Panc1 (cell line): ENCODE measurements at places on chromosomes 4 and X. TPM values are rescaled to one million over a fixed set of nuclear protein-coding genes. Genes with fewer than 3 reads are reported as not detected.

- no peak for DNase-seq
Measured at GRCh38 chr4:20682853-20683252, 17.4 kb upstream of the PACRGL start.

Gene GNPDA2
- 17.9 TPM for total RNA-seq

GRCh38 chr4:104022226-104022625 is 302.4 kb upstream of the TACR3 start:
- no peak for DNase-seq

GRCh38 chr4:158949099-158949498 is 153.8 kb upstream of the RAPGEF2 start:
- peak; percentile 5 for DNase-seq

- DNase-seq: peak; percentile 4
Measured at GRCh38 chrX:78455901-78456300, 128.5 kb upstream of the CYSLTR1 start.

GRCh38 chr4:180788729-180789128 is 1454.5 kb upstream of the TENM3 start:
- DNase-seq: no peak

DNA sequence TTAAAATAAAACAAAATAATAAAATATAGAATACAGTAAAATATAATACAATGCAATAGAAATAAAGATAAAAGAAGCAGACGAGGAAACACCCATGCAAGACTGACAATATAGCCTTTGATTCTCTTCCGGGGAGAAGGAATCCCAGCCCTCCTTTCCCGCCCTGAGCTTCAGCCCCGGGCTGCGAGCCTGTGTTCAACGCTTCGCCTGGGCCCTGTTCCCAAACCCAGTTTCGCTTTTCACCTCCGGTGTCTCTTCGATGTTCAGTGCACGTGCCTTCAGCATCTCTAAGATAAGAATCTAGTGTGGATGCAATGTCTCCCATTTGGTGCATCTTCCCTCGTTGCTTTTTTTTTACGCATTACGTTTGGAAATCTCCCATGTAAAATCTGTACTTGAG is 38.4 kb upstream of the ARSD start:
- no peak for DNase-seq

Gene TLR2
- total RNA-seq: 0.28 TPM

Gene TAF7L
- total RNA-seq: 0.18 TPM

Gene PCDH7
- total RNA-seq: 31.6 TPM

- no peak for DNase-seq
Measured at GRCh38 chr4:37982736-37983135, 22.5 kb downstream of the PTTG2 start.

Gene GAGE2A
- not detected for total RNA-seq

Gene TIGD4
- total RNA-seq: 0.33 TPM

GRCh38 chr4:70925899-70926635 is 23.9 kb downstream of the MOB1B start:
- no peak for DNase-seq

DNA sequence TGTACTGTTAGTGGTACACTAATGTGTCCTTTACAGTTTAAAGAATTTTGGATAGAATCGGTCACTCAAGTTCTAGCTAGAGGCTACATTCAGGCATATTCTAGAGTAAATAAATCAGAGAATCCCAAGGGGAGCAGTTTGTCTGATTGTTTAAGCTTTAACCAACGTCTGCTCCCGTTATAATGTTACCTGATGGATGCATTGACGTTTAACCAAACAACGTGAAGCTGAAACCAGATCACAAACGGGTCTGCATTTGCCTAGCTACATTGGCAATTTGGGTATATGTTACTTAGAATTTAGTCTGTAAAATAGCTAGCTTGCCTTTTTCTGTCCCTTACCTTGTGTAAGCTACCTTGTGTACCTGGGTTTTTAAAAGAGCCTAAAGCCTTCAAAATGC is 1.6 kb downstream of the PI4K2B start:
- DNase-seq: no peak

DNA sequence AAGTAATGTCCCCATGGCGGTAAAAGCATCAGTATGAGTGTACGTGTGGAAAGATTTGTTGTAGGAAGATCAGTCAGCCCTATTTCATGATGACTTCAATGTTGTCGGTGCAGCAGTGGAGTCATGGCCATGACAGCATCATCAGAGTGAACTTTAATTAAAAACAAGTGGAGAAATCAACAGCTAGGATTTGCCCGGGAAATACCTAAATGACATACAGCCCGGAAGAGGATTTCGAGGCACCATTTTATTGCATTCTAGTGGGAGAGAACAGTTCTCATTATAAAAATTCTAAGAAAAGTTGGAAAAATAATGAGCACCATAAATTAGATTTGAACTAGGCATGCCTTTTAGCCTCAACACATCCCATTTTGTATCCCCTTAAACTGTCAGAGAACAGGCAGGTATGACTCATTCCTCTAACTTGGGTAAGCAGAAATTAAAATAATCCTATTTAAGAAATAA is 170.1 kb downstream of the SHROOM3 start:
- DNase-seq: no peak

DNA sequence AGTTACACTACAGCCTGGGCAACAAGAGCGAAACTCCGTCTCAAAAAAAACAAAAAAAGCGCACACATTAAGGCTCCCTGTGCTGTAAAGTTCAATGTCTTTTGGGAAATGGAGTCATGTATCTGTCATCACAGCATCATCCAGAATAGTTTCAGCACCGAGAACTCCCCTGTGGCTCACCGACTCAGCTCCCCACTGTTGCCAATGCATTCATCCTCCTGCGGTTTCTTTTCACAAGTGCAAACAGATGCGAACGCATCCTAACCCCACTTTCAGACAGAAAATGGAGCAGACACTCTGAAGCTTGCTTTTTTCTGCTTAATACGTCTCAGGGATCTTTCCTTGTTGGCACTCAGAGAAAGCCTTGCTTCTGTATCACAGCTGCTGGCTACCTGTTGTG is 13.8 kb upstream of the SH3TC1 start:
- DNase-seq: no peak

Gene COL4A6
- 0.28 TPM for total RNA-seq

DNA sequence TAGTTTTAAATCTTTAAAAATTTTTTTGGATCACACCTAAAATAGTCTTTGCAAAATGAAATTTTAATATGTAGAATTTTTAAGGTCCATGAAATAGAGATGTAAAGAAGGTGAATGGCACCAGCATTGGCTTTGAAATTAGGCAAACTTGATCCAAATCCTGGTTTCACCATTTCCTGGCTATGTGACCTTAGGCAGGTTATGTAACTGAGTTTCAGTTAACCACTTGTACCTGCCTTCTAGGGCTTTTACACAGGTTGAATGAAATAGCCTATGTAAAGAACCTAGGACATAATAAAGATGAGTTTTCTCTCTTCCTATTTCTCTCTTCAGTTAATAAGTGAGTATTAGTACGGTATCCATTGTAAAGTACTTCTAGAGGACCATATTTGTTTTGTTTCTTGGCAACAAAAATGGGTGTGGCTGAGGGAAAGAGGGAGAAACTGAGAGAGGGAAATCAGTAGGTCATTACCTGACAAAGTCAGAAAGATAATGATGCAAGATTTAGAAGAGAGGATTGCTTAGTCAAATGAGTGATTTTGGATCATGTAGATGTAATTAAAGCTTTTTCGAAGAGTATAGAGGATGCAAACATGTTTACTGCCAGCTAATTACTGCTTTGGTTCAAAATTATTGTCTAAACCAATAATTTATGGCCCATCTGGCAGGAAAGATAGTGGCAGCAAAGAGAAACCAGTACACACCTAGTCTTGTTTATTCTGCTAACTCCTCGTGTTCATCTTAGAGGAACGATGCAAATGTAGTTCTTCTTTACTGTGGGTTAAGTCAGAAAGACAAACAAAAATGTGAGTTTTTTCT is 81.9 kb downstream of the PDLIM5 start:
- DNase-seq: no peak

Gene BTC
- 0.08 TPM for total RNA-seq

- no peak for DNase-seq
Measured at GRCh38 chr4:173797296-173797695, 267.3 kb upstream of the HAND2 start.

GRCh38 chrX:153061732-153062131 is 5.5 kb downstream of the PNMA3 start:
- no peak for DNase-seq

DNA sequence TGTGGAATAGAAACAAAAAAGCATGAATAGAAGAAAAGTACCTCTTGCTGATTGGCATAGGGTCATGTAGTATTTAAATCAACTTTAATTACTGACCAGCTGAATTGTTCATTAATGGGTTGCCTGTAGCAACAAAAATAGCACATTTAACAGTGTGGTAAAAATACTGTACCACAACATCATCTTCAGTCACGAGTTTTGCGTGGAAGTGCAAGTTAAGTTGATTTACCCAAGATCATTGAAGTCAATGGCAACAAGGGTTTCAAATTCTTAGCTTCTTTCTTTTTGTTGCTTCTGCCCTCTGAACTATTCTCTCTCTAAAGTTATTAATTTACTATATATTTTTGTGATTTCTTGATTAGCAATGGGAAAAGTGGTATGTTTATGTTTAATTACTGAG is 526.6 kb downstream of the C4orf33 start:
- DNase-seq: no peak

- no peak for DNase-seq
Measured at GRCh38 chr4:48509543-48509942, 19.5 kb downstream of the ZAR1 start.

- no peak for DNase-seq
Measured at GRCh38 chr4:174460684-174461083, 61.6 kb downstream of the HPGD start.

GRCh38 chrX:3962511-3963311 is 249.3 kb upstream of the PRKX start:
- peak; percentile 1 for DNase-seq

Gene RBMXL3
- total RNA-seq: not detected

- peak; percentile 4 for DNase-seq
Measured at GRCh38 chrX:103453655-103454054, 65.6 kb downstream of the RAB40A start.

Gene GYPA
- not detected for total RNA-seq

- DNase-seq: no peak
Measured at GRCh38 chr4:103934178-103934789, 214.5 kb upstream of the TACR3 start.

- no peak for DNase-seq
Measured at GRCh38 chrX:41259516-41259915, 74.4 kb upstream of the DDX3X start.

Gene CETN2
- total RNA-seq: 63.3 TPM

Gene RTL5
- total RNA-seq: 11.0 TPM

- no peak for DNase-seq
Measured at GRCh38 chrX:21843179-21843578, 3.8 kb downstream of the MBTPS2 start.

DNA sequence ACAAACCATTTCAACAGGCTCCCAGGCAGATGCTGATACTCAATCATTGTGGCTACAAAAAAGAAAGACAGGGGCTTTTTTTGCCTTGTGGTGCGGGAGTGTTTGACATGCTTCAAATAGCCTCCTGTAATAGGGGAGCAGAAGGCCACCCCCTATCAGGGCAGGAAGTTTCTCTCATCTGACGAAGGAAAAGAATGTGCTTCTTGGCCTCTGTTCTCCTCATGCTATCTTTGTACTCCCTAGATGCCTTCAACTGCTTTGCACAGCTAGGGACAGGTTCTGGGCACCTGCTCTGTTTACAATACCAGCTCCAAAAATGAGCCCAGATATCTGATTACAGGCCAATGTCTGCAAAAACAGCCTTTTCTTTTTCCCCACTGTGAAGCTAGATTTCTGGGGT is 391.1 kb downstream of the STIM2 start:
- DNase-seq: no peak

Gene CT55
- total RNA-seq: not detected

DNA sequence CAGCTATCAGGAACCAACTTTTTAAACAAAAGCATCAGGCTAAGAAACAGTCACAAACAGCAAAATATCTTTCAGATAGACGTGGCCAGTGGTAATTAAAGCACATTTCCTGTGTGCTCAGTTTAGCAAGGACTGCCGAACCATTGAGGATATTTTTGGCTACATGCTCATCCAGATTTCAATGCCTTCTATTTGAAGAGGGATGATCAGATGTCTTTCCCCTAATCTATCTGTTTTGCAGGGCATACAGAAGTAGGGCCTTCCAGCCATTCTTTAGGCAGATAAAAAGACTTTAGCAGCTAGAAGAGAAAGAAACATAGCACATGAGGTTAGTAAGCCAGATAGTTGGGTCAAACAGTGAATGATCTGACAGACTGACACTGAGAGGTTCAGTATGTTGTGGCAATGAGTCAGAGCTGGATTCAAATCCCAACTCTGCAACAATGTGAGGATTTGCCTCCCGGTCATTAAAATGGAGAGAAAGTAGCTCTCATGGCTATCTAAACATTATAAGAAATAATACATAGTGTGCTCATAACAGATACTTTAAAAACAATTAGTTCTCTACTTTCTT is 100.0 kb upstream of the PRKG2 start:
- DNase-seq: no peak

- no peak for DNase-seq
Measured at GRCh38 chr4:83890816-83891215, 354.9 kb downstream of the GPAT3 start.

DNA sequence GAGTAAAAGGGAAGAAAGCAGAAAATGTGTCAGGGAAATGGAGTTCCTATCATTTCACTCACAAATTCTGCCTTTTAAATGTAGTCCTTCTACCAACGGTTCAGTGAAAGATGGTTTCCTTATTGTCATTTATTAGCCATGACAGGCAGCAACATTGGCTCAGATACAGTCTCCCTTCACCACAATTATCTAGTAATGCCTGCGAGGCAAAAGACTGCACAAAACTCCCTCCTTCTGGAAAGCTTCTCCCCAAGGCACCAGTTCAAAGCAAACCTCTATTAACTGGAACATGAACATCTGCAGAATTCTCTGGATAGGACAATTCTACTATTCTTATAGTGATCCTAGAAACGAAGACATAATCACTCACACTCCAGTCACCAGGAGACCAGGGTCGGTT is 28.3 kb downstream of the DCTD start:
- no peak for DNase-seq

DNA sequence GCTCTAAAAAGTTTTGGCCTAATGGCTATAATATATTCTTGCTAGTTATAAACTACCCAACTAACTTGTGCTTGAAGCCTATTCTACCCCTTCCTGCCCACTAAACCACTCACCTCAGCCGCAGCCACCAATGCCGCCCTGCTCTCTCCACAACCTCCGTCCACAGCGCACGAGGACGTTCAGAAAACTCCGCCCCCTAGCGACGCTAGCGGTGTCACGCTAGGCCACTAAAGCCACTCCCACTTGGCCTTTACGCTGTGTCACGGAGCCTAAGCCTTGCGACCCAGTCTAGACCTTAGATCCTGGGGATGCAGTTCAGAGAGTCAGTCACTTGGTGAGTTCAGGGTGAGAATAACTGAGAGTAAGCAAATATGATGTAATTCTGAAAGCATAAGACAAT is at the start of gene TEX11:
TEX11 (minus strand) TSS at position 171 of the 400 bp plus-strand sequence. CDS start 922 bp downstream, outside the sequence.
- DNase-seq: no peak
